ENCODE measurements at places on chromosomes 7 and 10.
A peak's percentile ranks its signal among the peaks of the same experiment; 100 is the strongest.

DNA sequence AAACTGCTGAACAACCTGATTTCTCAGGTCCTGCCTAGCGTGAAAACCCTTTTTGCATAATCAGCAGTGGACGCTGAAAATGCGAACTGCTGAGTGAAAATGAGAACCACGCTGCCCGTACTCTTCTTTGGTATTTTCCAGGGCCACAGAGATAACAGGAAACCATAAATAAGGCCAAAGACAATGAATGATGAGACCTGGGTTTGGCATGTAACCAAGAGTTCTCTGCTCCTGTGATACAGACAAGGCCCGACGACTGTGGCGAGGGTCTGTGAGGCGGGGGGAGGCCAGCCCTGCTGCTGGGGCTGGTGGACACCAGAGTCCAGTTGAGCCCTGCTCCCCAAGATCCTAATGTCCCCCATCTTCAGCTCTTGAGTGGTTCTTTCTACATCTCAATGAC lies 236.0 kb downstream of the WDR11 start:
- DNase-seq = no peak

DNA sequence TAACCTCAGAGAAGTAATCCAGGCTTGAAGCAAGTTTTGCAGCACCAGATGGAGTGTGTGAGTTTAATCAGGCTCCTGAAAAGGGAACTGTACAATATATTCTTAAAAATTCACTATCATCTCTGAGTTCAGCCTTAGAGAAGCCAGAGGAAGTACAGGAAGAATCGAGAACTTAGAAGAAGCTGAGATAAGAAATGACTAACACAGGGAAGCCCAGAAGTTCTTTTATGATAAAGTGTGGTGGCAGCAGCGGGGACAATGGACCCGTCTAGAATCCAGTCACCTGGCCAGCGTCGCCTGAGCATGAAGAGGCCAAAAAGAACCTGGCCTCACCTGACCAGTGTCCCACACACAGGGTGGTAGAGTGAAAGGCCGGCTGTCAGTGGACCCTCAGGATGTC lies 161.0 kb downstream of the USP6NL start:
- DNase-seq = no peak

DNA sequence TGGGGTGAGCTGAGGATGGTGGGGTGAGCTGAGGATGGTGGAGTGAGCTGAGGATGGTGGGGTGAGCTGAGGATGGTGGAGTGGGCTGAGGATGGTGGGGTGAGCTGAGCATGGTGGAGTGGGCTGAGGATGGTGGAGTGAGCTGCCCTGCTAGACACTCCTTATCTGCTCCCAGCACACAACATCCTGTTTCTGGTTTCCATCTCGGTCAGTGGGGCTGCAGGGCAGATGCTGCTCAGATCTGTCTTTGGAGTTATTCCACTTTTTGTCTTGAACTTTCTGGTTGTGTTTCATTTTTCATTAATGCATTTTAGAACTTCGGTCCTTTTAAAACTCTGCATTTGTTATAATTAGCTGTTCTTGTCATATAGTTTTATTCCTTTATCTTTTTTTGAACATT lies 67.9 kb upstream of the ANTXRL start:
- no peak for DNase-seq

DNA sequence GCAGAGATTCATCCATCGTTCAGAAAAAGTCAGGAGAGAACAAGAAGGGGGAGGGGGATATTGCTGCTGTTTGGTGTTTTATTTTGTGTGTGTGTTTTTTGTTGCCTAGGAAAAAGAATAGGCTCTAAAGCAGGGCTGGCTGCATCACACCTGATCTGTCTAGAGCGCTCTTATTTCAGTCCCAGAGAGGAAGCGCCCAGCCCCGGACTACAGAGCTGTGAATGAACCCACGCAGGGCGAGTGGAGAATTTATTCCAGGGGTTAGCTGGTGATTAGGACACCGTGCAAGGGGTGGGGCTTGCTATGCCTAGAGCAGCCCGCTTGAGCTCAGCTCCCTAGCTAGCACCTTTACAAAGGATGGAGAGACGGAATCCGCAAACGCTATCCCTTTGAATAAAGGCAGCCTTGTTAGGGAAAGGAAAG lies 621 bp upstream of the FAM13C start:
- no peak for DNase-seq

GRCh38 chr10:91694170-91694794 lies 61.4 kb upstream of the PPP1R3C start:
- DNase-seq = peak; percentile 3

DNA sequence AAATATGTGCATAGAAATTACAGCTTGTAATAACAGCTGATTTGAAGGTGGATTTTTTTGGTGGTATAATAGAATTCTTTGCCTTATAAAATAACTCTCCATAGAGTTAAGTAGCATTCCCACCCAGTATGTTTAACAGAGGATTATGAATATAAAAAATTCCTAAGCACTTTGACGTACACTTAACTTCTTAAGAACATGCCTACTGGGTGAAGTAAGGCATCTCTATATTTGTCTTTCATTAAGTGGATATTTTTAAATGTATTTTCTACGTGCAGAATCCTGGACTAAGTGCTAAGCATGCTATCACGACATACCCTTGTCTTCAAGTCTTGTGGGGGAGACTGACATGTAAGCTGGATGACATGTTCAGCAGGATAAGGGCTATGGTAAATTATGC lies 217.7 kb upstream of the BMPER start:
- no peak for DNase-seq

DNA sequence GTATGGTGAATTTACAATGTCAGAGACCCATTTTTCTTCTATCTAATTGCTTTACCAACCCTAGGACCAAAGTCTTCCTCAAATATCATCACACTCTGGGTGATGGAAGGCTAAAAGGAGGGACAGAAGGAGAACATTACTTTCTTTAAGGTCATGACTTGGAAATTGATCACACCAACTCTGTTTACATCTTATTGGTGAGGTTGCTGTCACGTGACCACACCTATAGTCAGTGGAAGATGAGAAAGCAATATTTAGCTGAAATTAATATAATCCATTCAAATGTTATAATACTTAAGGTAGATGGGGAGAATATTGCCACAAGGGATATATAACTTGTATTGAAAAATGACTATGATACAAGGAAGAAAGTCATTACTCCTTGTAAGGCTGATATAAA lies 183.6 kb upstream of the SMIM30 start:
- DNase-seq = no peak

GRCh38 chr10:114686013-114686412 lies 27.9 kb upstream of the ABLIM1 start:
- no peak for DNase-seq

Measured in stimulated activated CD4-positive, alpha-beta T cell treated with anti-CD3 and anti-CD28 coated beads, Interleukin-12 subunit alpha, Interleukin-12 subunit beta, amount 100 ng/mL, for 24 hours (primary cell).